ENCODE measurements at places on chromosomes 12 and 14. TPM values are rescaled to one million over a fixed set of nuclear protein-coding genes. Genes with fewer than 3 reads are reported as not detected.

DNA sequence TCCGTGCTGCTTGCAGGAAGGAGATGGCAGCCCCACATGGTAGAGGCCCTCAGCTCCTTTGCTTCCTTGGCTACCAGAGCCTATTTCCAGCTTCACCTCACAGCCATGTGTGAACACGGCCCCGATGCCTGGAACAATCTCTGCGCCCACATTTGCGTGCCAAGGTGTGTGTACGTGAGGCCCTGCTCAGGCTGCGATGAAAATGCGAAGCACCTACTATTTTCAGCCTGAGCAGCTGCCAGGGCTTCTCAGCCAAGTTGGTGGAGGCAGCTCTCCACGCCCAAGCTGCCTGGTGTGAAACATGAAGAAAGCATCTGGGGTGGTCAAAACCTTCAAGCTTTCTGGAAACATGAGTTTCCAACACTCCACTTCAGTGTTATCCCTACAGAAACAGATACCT lies 177.8 kb upstream of the EGLN3 start:
- DNase-seq = no peak

The SRGAP1 gene
- 26.8 TPM for total RNA-seq

The IRF9 gene
- 24.5 TPM for total RNA-seq

GRCh38 chr14:95831468-95831867 lies 45.2 kb upstream of the TUNAR start:
- DNase-seq = no peak

The RHOJ gene
- total RNA-seq = 0.28 TPM

The CARMIL3 gene
- 0.15 TPM for total RNA-seq

GRCh38 chr14:32896979-32897697 lies 41.5 kb upstream of the NPAS3 start:
- DNase-seq = peak; percentile 10

DNA sequence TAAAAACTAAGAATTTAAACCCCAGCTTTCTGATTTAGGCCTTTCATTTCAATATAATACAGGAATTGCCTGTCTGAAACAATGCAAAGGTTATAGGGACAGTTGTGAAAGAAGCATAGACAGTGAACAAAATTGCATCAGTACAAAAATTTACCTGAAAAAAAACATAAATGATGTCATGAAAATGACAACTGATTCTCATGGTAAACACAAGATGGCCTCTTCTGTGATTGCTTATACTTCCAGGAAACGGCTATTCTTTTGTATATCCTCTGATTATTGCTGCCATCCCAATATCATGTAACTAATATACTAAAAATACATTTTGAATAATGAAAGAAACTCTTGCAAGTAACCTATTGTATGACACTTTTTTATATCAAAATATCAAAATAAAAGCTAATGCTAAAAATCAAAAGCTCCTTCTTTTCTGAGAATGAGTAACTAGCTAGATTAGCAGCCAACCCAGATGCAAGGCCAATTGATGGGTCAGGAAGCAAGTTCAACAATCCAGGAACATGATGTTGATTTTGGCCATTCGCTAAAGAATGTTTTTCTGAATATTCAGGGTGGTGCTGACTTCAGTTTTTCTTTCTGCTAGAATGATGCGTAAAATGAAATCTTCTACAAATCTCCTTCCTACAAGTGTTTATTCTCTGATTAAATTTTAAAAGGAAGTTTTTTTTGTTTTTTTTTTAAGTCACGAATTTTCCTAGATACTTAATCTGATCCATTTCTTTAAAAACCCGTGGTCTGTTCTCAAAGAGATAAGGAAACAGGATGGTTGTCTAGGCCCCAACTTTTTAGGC lies 83.6 kb downstream of the ALX1 start:
- no peak for DNase-seq

DNA sequence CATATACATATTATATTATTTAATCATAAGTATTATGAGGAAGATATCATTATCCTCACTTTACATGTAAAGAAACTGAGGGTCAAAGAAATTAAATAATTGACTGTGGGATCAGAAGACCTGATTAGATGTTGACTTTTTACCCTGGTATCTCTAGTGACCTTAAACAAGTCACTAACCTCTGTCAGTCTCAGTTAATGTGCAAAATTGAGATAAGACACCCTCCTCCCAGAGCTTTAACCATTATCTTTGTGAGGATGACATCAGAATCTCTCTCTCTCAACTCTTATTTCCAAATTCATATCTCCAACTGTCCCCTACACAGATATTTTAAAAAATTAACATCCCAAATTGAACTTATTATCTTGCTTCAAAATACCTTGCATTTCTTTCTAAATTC lies 177.8 kb downstream of the KLHL28 start:
- DNase-seq = no peak

The ACOT6 gene
- total RNA-seq = not detected

DNA sequence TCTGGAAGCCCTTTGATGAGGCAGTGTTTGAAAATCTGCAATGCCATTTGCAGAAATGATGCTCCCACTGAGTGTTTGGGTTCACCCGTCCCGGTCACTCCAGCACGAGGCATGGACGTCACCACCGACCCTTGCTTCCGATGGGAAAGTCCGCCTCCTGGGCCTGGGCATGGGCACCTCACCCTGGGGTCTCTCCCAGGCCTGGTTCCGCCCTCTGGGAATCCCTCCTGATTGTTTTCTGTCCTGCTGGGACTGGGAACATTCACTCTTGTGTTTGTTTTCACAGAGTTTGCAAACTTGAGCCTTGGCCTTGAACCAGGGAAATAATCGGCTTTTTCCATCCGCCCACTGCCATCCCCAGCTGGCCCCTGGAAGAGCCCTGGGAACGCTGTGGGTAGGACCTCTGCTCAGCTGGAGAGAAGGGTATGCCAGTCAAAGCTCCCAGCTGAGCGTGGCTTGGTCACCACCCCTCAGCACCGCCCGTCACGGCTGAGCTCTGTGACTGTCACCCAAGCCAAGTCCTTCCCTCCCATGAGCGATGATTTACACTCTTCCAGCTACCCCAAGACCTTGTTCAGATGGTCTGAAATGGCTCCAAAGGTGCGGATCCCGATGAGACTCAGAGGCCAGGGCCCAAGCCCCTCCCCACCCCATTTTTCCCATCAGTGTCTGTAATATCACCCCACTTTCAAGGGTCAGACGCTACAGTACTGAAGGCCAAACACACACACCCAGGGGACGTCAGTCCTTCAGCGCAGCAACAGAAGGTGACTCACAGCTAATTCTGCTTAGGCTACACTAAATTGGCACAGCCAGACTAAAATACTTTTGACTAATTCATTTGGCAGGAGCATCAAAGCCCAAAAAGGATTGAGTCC lies 34.1 kb upstream of the FZD10 start:
- DNase-seq = no peak

DNA sequence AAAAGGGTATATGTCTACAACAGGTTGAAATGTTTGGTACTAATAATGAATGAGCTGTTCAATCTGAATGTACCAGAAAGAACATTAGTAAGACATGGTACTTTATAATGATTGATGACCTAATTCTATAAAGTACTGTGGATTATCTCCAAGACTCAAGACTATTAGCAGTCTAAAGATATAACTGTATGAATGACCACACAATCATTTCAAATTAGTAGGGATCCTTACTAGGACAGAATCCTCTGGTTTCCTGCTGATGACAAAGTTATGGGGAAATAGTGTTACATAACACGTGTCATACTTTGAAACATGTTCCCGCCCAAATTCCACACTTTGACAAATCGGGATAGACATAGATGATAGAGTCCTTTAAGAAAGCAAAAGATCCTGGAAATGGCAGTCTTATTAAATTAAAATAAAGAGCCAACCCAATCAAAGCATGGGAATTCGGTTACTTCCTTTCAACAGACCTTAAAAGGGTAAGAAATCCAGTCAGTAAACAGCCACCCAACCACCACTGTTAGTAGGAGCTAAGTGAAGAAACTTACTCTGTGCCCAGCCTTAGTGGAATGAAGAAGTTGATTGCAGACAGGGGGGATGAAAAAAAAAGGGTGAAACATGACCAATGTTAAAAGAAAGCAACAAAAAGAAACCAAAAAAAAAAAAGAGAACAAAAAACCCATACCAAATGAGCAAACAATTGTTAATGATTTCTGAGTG lies 2.8 kb downstream of the VPS29 start:
- DNase-seq = no peak

DNA sequence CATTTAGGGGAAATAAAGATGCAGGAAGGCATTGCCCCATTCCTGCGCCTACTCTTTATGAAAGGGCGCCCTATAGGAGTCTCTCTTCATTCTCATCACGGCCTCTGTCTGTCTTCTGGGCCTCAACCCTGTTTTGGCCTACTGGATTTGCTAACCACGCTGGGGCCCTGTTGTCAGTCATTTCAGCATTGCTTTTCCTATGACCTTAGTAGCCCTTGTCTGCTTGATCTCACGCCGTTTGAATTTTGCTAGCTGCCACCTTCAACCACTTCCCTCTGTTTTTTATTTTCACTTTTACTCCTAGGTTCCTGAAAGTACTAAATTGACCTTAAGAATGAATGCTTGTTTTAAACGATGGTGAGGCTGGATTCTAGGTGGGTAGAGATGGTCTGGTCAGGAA lies 139.0 kb downstream of the SYNE2 start:
- DNase-seq = no peak

DNA sequence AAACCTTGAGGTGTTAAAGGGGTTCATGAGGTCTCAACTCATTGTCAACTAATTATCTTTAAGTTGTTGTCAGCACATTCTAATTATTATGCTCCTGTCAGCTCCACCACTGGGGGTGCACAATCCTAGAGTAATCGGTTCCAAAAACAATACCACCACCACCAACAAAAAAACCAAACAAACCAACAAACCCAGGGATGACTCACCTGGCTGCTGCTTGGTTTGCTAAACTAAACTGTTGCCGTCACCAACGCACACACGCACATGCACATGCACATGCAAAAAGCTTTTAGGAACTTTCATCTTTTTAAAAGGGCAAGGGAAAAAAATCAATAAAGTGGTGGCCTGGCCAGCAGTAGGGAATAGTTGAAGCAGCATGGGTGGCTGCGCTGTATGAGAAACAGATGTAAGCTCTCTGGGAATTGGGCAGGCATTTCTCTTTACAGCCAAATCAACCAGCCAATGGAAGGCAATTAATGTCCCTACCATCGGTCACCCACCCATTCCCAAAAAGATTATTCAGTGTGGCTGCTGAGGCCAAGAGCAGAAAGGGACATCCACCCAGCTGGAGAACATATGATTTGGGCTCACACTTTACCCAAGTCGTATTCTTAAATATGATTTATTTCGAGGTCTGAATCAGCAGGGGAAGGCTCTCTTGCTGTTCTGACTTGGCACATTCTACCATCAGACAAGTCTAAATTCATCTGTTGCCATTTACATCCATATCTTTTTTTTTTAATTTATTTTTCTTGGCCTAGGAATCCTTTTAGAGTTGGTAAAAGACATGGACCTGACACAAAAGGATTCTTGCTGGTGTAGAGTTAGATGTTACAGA lies 20.0 kb downstream of the TMEM30B start:
- no peak for DNase-seq

DNA sequence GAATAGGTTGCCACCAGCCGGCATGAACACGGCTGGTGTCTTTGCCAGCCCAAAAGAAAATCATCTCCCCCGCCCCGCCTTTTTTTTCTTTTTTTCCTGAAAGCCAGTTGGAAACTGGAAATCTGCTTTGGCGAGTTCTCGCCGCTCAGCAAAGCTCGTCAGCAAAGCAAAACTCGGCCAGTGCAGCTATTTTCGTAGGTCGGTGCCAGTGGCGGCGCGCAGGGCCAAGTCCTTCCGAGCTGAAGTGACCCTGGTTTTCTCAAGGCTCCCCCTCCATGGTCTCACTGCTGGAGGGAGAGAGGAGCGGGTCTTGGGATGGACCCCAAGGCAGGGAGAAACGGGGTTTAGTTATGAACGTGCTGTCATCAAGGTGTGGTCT lies 248.4 kb upstream of the RTL1 start:
- no peak for DNase-seq

DNA sequence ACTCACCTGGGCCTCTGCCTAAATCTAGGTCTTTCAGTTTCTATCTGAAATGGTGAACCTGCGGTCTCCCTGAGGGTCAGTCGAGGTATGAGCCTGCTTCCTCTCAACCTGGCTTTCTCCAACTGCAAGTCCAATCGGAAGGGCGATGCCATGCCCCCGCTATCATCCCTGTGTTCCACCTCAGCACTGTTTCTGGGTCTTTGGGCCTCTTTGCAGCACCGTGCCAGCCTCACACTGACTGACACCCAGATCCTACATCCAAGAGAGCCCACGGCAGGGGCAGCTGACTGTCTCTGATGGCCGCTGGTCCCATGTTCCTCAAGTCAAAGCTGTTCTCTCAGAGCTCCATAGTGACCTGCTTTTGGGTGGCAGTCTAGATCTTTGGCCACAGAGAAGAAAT lies 120.7 kb downstream of the PAPOLA start:
- DNase-seq = no peak

DNA sequence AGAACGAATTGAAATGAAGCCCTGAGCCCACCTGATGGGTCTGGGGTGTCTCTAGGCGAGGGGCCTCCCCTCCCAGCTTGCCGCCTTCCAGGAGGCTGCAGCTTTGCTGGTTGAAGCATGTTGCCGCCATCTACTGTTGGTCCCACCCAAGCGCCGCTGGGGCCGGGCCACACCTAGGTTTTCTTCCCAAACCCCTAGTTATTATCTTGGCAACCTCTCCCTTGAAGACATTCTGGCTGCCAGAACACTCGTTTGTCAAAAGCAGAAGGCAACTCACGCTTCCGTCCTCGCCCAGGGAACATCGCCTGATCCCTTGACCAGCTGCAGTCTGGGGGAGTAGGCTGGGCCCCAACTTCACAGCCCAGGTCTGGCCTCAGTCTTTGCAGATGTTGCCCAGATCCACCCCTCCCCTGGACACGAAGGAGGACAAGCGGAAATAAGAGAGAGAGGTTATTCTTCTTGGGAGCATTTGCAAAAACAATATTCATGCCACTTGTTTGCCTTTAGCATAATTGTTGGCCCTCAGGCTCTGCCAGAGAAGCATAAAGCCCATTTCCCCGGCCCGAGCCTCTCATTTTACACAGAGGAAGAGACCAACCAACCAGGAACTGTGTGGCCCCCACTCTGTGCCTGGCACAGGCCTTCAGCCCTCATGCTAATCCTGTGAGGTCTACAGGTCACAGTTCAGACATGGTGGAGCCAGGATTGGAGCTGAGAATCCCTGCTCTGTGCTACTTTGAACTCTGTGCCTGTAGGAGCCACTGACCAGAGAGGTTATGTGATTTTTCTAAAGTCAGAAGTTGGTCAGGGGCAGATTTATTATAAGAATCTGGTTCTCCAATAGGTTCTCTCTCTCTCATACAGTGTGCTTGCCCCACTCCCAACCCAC lies 6.8 kb downstream of the EMP1 start:
- DNase-seq = no peak

The TMEM132C gene
- total RNA-seq = not detected

The DRAM1 gene
- 19.2 TPM for total RNA-seq

- DNase-seq = no peak
Measured at GRCh38 chr12:124772289-124773170, 91.1 kb downstream of the SCARB1 start.

DNA sequence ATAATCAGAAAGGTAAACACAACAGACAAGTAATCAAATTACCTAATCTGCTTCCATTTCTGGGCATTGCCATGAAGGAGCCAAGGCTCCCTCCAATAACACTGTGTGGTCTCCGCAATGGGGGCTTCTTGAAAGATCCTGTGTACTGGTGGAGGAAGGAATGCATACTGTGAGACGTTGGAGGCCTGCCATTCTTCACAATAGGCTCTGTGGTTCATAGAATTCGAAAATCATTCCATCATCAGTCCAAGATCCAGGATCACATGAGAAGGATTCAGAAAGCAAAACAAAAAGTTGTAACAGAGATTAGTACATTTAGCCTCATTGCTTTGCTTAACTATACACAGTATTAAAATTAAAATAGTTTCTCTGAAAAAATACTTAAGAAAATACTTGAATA lies 76.3 kb downstream of the CDK17 start:
- DNase-seq = no peak
